ENCODE measurements at places on chromosomes 11 and 22.

DNA sequence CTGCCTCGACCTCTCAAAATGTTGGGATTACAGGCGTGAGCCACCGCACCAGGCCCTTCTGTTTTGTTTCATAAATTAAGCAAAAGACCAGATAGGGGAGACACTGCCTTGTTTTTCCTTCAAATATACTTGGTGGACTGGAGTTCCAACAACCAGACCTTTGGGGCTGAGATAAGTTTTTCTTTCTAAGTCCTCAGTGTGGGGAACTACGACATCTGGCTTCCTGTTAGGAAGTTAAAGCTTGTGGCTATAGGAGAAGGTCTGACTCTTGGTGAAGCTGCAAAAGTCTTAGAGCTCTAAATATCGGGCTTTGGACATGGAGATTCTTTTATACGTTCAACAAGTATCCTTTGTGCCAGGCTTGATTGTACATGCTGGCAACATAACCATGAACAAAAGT, 64.1 kb upstream of the EED start:
- no peak for DNase-seq

GRCh38 chr11:441418-442274, at the start of gene ANO9:
Gene ANO9 (minus strand): TSS chr11:442011. CDS start chr11:441926, 85 bp downstream.
- DNase-seq = peak; percentile 53

- no peak for DNase-seq
Observed at GRCh38 chr11:83162377-83162776, 5.4 kb downstream of the PCF11 start.

DNA sequence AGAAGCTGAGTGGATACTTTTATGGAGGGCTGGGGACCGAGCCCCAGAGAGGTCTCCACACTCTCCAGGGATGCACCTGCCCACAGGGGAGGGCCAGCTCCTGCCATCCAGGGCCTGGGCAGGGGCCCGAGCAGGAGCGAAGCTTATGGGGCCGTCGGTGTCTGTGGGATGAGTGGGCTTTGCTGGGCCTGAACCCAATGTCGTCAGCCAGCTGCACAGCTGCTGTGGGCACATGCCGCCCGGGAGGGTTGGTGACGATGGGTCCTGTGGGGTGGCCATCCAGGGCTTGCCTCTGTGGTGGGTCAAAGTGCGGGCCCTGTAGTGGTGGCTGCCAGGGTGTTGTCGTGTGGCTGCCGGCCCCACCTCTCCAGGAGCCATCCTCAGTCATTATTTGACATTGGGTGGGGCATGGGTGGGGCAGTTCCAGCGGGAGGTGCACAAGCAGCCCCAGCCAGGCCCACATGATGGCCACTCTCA, 447.1 kb downstream of the TBC1D22A start:
- DNase-seq = no peak

DNA sequence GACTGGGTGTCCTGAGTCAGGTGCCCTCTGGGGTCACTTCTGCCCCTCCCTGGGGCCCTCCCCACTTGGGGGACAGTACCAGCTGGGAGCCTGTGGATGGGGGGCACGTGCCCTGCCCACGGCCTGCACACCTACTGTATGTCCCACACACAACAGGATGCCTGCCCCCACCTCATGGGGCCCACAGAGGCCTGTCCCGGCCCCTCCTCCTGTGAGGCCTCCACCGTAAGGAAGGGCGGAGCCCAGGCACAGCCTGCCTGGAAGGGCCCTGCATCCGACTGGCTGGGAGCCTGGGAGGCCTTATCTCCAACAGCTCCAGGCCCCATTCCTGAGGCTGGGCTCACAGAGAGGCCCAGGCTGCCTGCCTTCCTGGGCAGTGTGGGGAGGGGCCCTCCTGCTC, 47.8 kb downstream of the BRSK2 start:
- DNase-seq = no peak

- no peak for DNase-seq
Observed at GRCh38 chr22:46373159-46373558, 37.6 kb downstream of the TRMU start.

- no peak for DNase-seq
Observed at GRCh38 chr22:23801886-23802377, 15.2 kb downstream of the SMARCB1 start.

GRCh38 chr11:88355887-88356286, 18.4 kb upstream of the CTSC start:
- no peak for DNase-seq

- no peak for DNase-seq
Observed at GRCh38 chr22:19643448-19644313, 70.6 kb upstream of the SEPTIN5 start.

DNA sequence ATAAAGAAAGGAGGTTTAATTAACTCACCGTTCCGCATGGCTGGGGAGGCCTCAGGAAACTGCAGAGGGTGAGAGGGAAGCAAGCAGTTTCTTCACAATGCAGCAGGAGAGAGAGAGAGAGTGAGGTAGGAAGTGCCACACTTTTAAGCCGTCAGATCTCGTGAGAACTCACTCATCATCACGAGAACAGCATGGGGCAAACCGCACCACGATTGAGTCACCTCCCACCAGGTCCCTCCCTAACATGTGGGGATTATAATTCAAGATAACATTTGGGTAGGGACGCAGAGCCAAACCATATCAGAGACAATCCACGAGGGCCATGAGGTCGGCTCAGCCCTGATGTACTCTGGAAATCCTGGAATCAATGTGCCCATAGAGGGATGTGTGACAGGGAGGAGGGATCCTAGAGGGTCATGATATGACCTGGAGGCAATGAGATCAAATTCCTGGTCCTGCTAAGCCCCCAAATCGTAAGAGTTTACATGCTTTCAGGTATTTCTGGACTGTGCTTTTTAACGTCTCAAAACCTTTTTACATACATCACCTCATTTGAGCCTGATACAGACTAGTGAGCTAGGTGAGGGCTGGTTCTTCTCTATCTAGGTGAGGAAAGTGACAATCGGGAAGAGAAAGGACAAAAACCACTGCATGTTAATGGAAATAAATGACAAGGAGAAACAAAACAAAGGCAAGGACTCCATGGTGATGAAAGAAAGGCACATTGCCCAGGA, 19.5 kb upstream of the RASSF10 start:
- no peak for DNase-seq

DNA sequence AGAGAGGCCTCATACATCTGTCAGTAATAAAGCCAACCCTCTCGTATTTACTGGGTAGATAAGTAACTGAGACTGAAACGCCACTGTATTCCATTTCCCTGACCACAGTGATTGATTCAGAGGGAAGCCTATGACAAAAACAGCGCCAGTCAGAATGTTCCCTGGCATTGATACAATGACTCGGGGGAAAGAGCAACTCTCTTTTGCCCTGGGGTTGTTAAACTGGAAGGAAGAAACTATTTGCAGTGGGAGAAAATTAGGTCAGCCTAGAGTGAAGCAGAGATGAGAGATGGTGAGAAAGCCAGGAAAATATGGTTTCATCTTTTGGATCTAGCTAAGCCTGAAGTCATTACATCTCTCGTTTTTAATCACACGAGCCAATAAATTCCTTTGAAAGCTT, 48.6 kb upstream of the RBFOX2 start:
- no peak for DNase-seq

DNA sequence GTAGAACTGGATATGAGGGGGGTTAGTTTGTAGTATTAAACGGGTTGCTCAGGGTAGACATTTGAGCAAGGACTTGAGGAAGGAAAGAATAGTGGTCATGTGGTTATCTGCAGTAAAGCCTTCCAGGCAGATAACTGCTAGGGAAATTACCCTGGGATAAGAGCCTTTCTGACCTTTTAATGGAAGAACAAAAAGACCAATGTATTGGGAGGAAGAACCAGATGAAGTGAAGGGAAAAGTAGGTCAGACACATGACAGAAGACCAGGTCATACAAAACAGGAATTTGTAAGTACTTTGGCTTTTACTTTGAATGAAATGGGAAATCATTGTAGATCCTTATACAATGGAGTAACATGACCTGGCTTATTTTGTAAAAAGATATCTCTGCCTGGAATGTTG, 241.9 kb upstream of the CTSC start:
- no peak for DNase-seq

DNA sequence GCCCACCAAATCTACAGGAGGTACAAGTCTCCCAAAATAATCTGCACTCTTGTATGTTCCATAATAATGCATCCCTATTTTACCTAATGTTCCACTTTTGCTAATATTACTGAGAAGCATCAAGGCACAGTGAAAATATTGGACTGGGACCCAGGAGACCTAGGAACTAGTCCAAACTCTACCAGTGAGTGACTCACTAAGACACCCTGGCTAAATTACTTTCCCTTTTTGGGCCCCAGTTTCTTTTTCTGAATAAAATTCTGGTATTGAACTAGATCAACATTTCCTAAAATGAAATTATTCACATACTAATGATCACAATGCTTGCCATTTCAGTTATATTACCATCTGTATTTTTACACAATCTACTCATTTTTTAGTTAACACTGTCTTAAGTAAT, 19.6 kb downstream of the THAP12 start:
- no peak for DNase-seq

DNA sequence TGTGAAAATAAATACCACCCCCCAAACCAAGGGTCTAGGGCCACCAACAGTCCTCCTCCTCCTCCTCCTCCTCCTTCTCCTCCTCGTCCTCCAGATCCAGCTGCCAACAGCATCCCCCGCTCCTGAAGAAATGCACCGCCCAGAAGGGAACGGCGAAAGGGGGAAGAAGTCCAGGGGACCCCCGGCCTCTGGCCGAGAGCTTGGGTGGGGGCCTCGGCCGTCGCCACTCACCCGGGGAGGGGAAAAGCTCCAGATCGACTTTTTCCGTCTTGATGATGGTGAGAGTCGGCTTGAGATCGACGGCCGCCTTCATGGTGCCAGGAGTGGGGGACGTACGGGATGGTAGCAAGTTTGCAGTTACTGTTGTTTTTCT, 65.7 kb downstream of the ETS1 start:
- DNase-seq = no peak

GRCh38 chr22:46969961-46970360, 207.5 kb downstream of the TBC1D22A start:
- no peak for DNase-seq

DNA sequence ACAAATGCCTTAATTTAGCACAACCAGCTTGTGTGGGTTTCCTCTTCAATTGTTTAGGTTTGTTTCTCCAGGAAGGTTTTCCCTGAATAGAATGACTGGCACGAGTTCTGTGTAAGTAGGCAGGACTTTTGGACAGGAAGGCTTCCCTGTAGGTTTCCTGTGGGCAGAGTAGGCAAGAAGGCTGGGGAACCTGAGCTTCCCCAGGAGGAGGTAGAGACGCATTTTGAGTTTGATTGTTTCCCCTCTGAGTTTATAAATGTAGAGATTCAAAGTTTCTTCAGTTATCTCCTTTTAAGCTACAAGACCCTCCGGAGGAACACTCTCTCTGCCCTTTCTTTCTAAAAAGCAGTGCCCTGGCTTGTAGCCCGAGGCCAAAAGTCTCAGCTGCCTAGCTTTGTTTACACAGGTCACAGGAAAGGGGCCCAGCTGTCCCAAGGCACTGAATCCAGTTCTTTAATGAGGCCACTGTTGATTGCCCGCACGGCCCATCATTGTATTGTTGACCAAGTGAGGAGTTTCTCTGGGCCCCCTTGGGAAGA, 66.6 kb upstream of the RDX start:
- no peak for DNase-seq

DNA sequence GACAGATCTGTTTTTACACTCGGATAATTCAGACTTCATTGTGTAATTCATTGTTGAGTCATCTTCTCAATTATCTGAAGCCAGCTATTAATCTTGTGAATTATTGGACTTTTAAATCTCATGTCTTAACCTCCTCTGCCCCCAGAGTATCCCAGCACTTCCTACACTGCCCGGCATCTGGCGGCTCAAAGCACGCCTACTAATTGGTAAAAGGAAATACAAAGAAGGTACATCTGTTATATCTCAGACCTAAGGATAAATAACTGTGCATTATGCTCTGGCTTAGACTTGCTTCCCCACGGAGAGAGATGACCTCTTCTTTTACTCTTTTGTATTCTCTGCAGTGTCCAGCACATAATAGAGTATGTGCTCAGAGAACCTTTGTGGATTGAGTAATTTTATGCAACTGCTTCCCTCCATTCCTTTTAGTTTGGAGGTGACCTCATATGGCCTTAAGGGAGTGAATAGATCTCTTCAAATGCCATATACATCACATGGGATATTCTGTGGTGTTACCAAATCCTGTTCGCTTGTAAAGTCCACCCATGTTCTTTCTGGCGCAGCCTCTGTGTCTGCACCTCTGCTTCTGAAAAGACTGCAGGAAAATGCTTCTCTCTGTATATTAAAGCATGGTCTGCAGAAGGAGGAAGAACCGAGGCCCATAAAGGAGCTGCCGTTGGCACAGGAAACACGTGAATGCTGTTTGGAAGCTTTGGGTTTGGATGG, 125.6 kb upstream of the SORL1-AS1 start:
- DNase-seq = no peak

GRCh38 chr22:20219667-20220628, 48.2 kb downstream of the RTN4R start:
- DNase-seq = no peak

DNA sequence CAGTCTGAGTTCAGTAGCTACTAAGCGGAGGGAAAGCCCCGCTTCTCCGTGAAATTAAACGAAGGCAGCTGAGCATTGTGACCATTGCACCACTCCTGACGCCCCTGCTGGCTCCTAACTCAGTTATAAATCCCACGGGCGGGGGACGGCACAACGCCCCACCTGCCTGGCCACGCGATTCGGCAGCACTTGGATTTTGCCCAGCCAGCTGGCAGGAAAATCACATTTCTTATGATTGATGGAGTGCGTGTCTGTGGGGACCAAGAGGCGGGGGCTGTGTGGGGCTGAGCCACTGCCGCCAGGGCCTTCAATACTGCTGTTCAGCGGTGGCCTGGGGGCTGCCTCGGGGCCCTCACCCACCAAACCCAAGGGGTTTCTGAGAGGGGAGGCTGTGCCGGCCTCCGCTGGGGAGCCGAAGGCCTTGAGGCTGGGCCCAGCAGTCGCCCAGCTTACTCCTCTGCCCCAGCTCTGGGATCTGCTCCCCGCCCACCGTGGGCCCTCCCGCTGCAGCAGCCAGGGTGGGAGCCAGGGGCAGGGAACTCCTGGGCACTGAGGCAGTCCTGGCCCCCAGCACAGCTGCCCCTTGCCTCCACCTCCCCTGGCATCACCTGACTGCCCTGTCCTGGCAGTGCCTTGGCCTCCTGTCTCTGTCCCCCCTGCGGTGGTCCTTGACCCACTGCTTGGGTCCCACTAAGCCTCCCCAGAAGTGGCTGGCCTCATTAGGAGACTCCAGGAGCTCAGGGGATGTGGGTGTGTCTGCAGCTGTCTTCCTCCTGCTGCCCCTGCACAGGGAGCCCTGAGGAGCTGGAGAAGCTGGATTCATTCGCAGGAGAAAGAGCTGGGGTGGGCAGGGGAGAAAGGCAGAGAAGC, 30.7 kb downstream of the SHISAL1 start:
- no peak for DNase-seq

DNA sequence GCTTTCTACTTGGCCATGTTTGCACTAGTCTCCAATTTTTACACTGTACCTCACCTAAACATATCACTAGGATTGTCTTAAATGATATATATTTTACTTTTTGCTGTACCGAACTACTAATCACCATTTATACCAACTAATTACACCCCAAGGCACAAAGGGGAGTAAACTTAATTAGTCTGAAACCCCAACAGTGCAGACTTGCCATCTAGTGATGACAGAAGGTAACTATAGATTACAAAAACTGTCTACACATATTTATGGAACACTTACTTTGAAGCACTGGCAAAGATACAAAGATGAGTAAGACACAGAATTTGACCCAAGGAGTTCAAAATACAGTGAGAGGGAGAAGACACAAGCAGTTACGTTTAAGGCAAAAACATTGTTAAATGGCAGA, 139.7 kb downstream of the CNTN5 start:
- no peak for DNase-seq

GRCh38 chr11:110345743-110346142, 49.3 kb upstream of the RDX start:
- no peak for DNase-seq
